ENCODE measurements at places on chromosomes 7 and 10.

GRCh38 chr7:22426463-22427094, 69.6 kb upstream of the RAPGEF5 start:
- DNase-seq: no peak

DNA sequence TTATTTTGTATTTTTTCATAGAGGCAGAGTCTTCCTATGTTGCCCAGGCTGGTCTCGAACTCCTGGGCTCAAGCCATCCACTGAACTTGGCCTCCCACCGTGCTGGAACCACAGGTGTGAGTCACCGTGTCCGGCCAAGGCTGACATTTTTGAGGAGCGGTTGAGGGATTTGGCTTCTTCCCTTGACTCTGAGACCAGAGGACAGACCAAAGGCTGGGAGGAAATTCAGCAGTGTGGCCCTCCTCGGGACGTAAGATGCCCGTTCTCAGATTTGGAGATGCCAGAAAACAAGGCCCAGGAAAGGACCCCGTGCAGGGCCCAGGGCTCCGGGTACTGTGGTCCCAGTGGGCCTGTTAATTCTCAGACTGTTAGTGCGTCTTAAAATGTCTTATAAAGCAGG, 146.2 kb downstream of the WDR37 start:
- DNase-seq: no peak

DNA sequence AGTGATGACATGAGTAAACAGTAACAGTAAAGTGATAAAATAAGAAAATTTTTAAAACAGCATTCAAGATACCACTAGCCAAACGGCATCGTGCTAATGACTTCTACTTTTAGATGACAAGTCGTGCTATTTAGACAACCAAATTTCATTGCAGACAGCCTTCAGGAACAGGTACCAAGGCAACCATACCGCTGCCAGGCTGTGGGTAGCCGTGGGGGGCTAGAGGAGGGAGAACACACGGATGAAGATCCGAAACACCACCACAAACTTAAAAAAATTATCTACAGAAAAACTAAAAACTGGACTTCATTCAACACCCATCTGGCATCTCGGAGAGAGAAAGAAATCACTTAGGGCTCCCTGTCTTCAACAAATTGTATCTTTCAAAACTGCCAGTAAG, 89.6 kb downstream of the RSU1 start:
- no peak for DNase-seq

GRCh38 chr7:135717693-135718092, 10.3 kb downstream of the SLC13A4 start:
- no peak for DNase-seq

GRCh38 chr10:71447676-71448075, 51.0 kb downstream of the CDH23 start:
- DNase-seq: no peak

- DNase-seq: no peak
Observed at GRCh38 chr10:76136961-76137360, 705.5 kb downstream of the LRMDA start.

- DNase-seq: no peak
Observed at GRCh38 chr10:88212069-88212468, 348.6 kb downstream of the PTEN start.

- DNase-seq: peak; percentile 6
Observed at GRCh38 chr7:5094641-5095040, 49.0 kb downstream of the RBAK start.

- DNase-seq: peak; percentile 71
Observed at GRCh38 chr10:68082872-68083271, 7.8 kb upstream of the HERC4 start.

- DNase-seq: peak; percentile 76
Observed at GRCh38 chr10:53140506-53140905, 367.9 kb upstream of the MBL2 start.

All from cardiac fibroblast (primary cell).